ENCODE measurements at places on chromosomes 7 and 10.

- no peak for DNase-seq
Observed at GRCh38 chr10:77504196-77504872, 133.3 kb downstream of the KCNMA1 start.

DNA sequence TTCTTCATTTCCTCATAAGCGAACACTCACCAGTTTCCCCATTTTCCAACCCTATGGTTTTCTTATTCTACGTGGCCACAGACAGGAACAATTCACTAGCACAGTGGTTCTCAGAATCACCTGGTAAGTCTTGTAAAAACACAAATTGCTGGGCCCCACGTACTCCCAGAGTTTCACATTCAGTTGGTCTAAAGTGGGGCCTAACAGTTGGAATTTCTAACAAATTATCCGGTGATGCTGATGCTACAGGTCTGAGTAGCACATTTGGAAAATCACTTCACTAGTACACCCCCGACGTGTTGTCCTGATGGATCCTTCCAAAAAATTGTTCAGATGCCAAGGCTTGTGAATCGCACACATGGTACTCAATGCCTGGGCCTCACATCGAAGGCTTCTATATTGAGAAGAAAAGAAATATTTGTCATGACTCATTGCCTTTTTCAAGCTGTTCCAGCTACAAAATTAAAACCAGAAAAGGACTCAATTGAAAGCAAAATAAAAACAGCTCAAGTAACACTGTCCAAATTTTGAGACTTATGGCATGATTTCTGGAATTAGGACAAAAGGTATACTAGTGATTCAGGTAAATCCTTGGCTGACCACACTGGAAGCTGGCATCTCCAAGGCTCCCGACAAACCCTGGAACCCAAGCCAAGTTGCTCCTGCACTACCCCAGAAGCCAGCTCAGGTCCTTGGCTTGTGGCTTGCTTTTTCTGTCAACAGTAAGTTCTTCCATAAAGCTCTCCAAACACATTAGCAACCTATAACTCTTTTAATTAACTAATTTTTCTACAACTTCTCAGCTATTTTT is 12.9 kb upstream of the VIM start:
- DNase-seq, result no peak

DNA sequence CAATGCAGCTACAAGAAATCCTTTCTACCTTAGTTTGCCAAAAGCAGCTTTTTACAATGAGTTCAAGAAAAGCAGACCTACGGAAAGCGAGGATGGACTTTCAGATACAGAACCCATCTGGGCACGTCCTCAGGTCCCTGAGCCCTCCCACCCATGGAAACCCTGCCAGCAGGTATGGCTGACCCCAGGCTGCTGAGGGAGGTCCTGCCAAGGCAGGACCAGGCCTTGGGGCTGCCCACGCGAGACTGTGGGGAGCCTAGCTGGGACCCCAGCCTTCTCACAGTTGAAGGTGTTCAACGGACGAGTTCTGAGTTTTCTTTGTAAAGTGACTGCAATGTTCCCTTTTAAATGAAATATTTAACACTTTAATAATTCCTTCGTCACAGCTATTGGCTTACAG is 245.0 kb downstream of the MGMT start:
- DNase-seq, result no peak

DNA sequence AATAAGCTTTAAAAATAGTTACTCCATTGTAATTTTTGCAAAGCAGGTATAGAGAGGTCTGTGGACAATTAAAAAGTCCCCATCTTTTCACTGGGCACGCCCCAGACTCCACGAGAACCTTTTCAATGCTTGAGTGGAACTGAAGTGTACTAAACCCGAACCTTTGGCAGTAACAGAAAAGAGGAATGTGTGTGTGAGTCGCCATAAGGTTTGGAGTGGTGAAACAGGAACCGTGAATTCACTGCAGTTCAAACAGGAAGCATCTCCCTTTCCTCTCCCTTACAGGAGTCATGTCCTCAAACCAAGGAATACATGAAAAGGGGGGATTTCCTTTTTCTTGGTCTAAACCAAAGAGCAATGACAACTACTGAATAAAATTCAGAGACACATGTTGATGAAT is 23.2 kb downstream of the NDUFB2 start:
- DNase-seq, result no peak

GRCh38 chr10:93039721-93040120 is 20.9 kb upstream of the CYP26C1 start:
- no peak for DNase-seq

DNA sequence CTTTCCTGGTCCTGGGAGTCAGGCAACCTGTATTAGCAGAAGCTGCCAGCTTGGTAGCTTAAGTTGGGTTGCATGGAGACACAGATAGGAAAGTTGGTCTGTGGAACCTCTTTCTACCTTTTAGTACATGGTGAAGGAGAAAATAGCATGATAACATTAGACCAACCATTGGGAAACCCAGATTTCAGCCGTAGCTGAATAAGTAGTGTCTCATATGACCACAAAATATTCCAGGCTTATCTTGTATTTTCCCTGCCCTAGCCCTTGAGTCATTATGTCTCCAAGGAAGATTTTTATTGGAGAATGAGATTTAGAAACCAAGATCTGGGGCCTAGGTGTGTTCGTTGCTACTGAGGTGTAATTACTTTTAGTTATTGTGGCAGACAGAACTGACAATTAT is 67.2 kb downstream of the CCSER2 start:
- no peak for DNase-seq

- DNase-seq, result no peak
Observed at GRCh38 chr10:71138166-71138830, 74.1 kb upstream of the UNC5B start.

DNA sequence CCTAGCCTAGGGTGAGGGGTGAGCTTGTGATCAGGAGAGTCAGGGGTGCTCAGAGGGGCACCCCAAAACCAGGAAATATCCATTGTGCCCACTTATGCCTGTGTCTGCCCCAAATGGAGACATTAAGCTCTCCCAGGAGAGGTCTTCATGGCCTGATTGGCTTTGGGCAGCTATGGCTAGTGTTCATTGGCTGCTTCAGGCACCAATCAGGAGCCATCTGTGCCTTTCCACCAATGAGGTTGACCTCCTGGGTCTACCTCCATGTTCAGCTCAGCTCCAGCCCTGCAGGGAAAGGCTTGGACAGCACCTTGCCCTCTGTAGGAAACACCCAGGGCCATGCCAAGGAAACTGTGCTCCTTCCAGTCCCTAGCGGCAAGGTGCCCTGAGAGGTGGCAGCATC is 23.9 kb upstream of the HSPB1 start:
- DNase-seq, result no peak

GRCh38 chr10:58909881-58910280 is 266.6 kb upstream of the PHYHIPL start:
- DNase-seq, result no peak

GRCh38 chr7:117839507-117839906 is 33.7 kb downstream of the CTTNBP2 start:
- DNase-seq, result no peak

- no peak for DNase-seq
Observed at GRCh38 chr7:157803906-157804305, 467.1 kb downstream of the DNAJB6 start.

DNA sequence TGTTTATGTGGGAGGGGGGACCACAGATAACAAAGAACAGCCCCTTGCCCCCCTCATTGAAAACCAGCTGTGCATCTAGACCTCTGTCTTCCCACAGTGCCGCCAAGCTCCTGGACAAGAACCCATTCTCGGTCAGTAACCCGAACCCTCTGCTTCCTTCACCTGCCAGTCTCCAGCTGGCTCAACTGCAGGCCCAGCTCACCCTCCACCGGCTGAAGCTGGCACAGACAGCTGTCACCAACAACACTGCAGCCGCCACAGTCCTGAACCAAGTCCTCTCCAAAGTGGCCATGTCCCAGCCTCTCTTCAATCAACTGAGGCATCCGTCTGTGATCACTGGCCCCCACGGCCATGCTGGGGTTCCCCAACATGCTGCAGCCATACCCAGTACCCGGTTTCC is 91.0 kb upstream of the PDCD4 start:
- DNase-seq, result no peak

GRCh38 chr10:98582363-98582762 is 135.6 kb upstream of the HPS1 start:
- no peak for DNase-seq

- DNase-seq, result no peak
Observed at GRCh38 chr10:79331226-79331625, 16.0 kb upstream of the PPIF start.

- no peak for DNase-seq
Observed at GRCh38 chr7:226281-226895, 34.0 kb downstream of the FAM20C start.

- DNase-seq, result no peak
Observed at GRCh38 chr10:108598831-108599230, 1324.5 kb downstream of the XPNPEP1 start.

- peak; percentile 17 for DNase-seq
Observed at GRCh38 chr10:69801094-69801433, 642 bp upstream of the COL13A1 start.

DNA sequence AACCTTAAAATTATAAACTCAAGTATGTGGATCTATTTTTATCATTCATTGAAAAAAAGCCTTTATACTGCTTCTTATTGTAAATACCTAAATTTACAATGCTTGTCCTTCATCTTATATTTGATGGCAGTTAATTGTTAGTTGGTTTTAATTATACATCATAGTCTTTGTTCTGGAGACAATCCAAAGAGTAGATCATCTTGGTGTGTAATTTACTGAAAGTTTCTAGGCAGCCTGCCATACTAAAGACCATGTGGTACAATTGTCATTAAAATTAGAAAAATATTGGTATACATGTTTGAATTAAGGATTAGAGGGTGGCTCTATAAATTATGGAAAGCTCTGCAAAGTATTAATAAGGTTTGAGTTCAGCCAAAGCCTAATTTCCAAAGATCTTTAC is 231.4 kb downstream of the KCND2 start:
- DNase-seq, result no peak

DNA sequence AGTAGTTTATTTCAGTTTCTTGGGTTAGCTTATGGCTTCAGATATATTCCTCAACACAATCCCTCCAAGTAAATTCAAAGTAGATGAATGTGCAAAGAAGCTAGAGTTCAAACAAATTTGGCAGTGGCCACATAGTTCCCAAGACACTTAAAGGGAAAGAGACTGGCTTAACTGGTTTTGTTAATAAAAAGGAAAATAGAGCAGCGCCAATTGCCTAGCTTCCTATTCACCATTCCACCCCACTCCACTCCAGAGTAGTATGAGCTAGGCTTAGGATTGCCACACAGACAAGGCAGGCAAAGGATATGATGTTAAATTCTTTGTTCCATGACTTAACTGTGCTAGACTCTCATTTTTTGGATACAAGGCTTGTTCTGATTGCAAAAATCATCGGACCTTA is 2.0 kb downstream of the XRCC2 start:
- DNase-seq, result no peak

GRCh38 chr7:132825222-132825621 is 249.0 kb upstream of the PLXNA4 start:
- no peak for DNase-seq

DNA sequence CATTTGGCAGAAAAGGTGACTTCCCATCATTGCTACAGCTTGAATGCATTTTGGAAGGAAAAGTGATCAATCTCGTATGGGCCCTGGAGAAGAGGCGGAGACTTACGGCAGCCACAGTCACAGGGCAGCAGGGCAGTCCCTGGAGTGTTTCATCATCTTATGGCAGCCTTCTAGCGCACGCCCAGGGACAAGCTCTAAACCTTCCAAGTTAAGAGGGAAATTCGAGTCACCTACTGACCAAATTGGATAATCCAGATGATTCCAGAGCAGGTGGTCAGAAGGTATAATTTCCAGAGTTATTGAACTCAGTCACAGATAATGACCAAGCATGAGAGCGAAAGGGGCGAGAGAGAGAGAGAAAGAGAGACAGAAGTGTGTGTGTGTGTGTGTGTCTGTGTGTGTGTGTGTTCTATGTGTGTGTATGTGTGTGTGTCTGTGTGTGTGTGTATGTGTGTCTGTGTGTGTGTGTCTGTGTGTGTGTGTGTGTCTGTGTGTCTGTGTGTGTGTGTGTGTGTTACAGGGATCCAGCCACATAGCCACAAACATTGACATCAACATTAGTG is 123.7 kb upstream of the ADAM12 start:
- no peak for DNase-seq

GRCh38 chr10:51010977-51011376 is 63.3 kb upstream of the PRKG1 start:
- DNase-seq, result no peak

DNA sequence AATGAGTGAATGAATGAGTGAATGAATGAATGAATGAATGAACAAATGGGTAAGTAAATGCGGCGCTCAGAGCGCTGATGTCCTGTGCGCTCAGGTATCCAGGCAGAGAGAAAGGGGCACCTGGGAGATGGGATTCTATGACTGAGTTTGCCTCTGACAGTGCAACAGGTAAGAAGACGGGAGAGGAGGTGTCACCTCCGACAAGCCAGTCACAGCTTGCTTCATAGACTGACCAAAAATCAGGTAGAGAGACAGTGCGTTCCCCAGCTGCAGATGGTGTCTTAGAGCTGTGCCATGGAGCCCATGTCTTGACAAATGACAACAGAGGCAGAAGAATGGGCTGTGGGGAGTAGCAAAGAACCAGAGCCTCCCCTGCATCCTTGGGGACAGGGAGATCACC is 327.3 kb downstream of the FGFR2 start:
- DNase-seq, result no peak

- DNase-seq, result peak; percentile 19
Observed at GRCh38 chr7:3461923-3462322, 160.9 kb downstream of the SDK1 start.

DNA sequence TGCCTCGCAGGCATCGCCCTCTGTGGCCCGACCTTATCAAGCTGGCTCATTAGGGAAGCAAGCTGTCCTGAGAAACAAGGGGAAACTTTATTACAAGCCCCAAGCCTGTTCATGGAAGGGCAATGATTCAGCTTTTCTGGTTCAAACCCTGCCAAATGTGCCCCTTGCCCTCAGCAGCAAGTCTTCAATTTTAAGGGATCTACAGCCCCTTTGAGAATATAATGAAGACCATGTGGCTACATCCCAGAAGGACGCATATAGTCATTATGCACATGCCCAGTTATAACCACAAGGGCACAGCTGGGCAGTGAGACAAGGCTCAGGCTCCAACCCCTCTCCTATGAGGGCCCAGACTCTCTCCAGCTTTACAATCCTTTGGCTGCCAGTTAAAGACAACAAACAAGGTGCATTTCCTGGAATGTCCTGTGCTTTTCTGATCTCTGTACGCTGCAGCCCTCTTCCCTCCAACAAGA is 56.7 kb downstream of the DDC start:
- DNase-seq, result no peak

- no peak for DNase-seq
Observed at GRCh38 chr7:152910545-152911225, 151.1 kb downstream of the ACTR3B start.

- DNase-seq, result no peak
Observed at GRCh38 chr10:96656839-96657238, 63.5 kb downstream of the PIK3AP1 start.

DNA sequence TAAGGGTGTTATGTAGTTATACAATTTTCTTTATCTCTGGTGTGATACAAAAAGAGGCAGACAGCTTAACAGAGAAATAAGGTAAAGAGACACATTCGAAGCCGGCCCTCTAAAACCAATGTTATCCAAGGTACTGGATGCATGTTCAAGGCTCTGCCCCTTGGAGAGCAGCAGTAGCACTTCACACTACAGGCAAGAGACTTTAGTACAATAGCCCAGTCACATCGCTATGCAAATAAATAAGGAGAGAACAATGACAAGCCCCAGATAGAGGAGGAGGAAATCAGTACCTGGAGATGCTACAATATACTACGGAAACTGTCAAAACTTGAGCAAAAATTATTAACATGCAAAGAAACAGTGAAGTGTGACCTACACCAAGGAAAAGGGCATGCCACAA is 111.1 kb downstream of the ITGB1 start:
- DNase-seq, result no peak

Measured in stimulated activated CD4-positive, alpha-beta T cell treated with anti-CD3 and anti-CD28 coated beads, Interleukin-1b, Interleukin-23, amount 100 ng/mL, for 1 hour (primary cell).